H9 (cell line): ENCODE measurements at places on chromosomes 16 and 17. TPM values are rescaled to one million over a fixed set of nuclear protein-coding genes. Genes with fewer than 3 reads are reported as not detected.

The OR3A3 gene
- total RNA-seq, result not detected in 2 replicates

The VWA3A gene
- total RNA-seq, result not detected in 2 replicates

The SYNGR3 gene
- total RNA-seq, result 11.9 and 12.1 TPM in 2 replicates

The RAPGEFL1 gene
- total RNA-seq, result 23.6 and 24.8 TPM in 2 replicates

The TBC1D3K gene
- not detected in 2 replicates for total RNA-seq

The FXR2 gene
- total RNA-seq, result 36.1 and 36.4 TPM in 2 replicates

The STAT5B gene
- total RNA-seq, result 42.9 and 46.2 TPM in 2 replicates

The GRB2 gene
- 87.7 and 91.7 TPM in 2 replicates for total RNA-seq

The NPIPA8 gene
- total RNA-seq, result 0.48 and 0.72 TPM in 2 replicates

DNA sequence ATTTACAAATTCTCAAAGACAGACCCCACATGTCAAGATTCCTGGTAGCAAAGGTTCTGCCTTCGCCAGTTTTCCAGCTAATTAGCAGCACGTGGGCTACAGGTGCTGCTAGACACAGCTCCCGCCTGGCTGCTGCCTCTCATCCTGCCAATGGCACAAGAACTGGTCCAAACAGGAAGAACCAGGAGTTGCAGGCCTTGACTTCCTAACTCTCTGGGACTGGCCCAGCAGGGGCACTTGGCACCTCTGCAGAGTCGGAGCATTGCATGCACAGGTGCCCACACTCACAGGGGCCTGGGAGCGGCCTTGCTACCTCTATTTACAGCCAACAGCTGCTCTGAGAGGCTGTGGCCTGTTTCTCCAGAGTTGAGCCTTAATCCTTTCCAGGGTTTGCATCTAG lies 39.6 kb downstream of the TK2 start:
- H3K4me3 ChIP-seq, result no peak overlapping the region
- peaks cover 4% of the 10 kb centered on the region; the same call in 1 of the 2 replicates for H3K4me1 ChIP-seq
- no peaks in the 10 kb centered on the region for H3K27me3 ChIP-seq
- H3K27ac ChIP-seq, result no peak overlapping the region
- peak; percentile 27 for DNase-seq
- peaks cover 17% of the 10 kb centered on the region for H3K36me3 ChIP-seq

DNA sequence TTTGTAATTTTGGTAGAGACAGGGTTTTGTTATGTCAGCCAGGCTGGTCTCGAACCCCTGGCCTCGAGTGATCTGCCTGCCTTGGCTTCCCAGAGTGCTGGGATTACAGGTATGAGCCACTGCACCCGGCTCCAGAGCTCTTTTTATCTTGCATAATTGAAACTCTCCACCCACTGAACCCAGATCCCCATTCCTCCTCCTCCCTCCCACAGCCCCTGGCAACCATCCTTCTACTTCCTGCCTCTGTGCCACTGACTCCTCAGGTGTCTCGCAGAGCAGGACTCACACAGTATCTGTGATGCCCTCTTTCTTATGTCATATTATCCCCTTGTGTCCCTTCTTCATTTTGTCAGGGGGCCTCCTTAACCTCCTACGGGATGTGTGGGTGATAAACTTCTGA lies 340.7 kb downstream of the SLC39A11 start:
- no peaks in the 10 kb centered on the region for H3K36me3 ChIP-seq
- no peak overlapping the region for H3K27ac ChIP-seq
- DNase-seq, result no peak
- H3K4me1 ChIP-seq, result no peaks in the 10 kb centered on the region
- H3K27me3 ChIP-seq, result no peaks in the 10 kb centered on the region
- no peak overlapping the region for H3K4me3 ChIP-seq

DNA sequence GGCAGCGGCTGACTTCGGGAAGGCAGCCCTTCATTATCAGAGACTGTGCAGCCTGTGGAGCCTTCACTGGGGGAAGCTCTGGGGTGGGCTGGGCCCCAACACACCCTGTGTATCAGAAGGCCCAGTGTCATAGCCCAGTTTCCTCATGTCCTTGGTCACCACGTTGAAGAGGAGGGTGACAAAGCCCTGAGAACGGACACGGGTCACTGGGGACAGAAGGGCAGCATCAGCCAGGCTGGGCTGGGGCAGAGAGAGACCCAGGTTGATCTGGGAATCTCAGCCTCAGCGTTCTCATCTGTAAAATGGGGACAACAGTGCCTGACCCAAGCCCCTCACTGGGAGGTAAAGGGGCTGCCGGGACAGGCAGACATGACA lies 19.3 kb downstream of the B9D1 start:
- H3K27ac ChIP-seq, result no peak overlapping the region
- H3K27me3 ChIP-seq, result no peaks in the 10 kb centered on the region
- H3K4me3 ChIP-seq, result no peak overlapping the region
- H3K36me3 ChIP-seq, result peaks cover 11% of the 10 kb centered on the region
- peaks cover 7% of the 10 kb centered on the region; the same call in 1 of the 2 replicates for H3K4me1 ChIP-seq

GRCh38 chr17:31692027-31692426 lies 167.0 kb downstream of the COPRS start:
- H3K27me3 ChIP-seq, result no peaks in the 10 kb centered on the region
- DNase-seq, result no peak
- H3K4me1 ChIP-seq, result no peaks in the 10 kb centered on the region
- H3K4me3 ChIP-seq, result no peak overlapping the region

DNA sequence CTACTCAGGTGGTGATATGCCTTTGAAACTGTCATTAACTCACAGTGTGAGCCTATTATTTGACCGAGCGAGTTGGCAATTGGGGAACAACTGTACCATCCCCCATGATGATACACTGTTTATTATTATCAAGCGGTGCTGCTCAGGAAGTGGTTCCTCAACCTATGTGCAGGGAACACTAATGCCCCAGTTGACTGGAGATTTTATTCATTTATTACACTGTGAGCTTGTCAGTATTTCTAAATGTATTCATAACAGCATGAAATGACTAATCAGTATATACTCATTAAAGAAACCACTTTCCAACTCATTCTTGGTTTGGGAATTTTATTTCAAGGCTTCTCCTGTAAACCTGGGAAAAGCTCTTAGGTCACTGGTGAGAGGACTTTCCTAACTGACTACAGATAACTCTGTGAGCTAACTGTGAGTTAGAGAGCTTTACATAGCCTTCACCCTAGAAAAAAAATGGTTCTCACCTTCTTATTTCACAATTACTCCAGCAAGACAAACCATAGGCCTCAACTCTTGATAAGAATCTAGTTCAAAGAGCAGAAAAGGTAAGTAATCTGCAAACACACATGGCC lies 42.4 kb downstream of the NXPH3 start:
- no peaks in the 10 kb centered on the region for H3K27me3 ChIP-seq
- H3K4me3 ChIP-seq, result no peak overlapping the region
- no peak for DNase-seq

- H3K36me3 ChIP-seq, result no peaks in the 10 kb centered on the region; the same call in 1 of the 3 replicates
- H3K27ac ChIP-seq, result peak within 1 kb of the TSS; percentile 15
- H3K4me3 ChIP-seq, result peak within 1 kb of the TSS; percentile 84
- 0 out of 2 replicates have a peak, but pooled peaks cover 4% of the 10 kb centered on the region for H3K4me1 ChIP-seq
- H3K27me3 ChIP-seq, result no peaks in the 10 kb centered on the region
- peak; percentile 52 for DNase-seq
Observed at GRCh38 chr16:90018652-90019542, at the start of gene DBNDD1. TSS of gene DBNDD1 (minus strand) at chr16:90019456. CDS start at chr16:90019341, 115 bp downstream.

GRCh38 chr17:17359271-17359670 lies 56.1 kb downstream of the NT5M start:
- H3K4me1 ChIP-seq, result no peaks in the 10 kb centered on the region
- no peak overlapping the region for H3K27ac ChIP-seq
- no peak overlapping the region for H3K4me3 ChIP-seq
- no peak for DNase-seq
- H3K36me3 ChIP-seq, result peaks cover 7% of the 10 kb centered on the region; the same call in 1 of the 2 replicates

GRCh38 chr16:15768201-15768600 lies 88.6 kb downstream of the MYH11 start:
- no peak overlapping the region for H3K4me3 ChIP-seq
- no peaks in the 10 kb centered on the region for H3K36me3 ChIP-seq
- no peak overlapping the region for H3K27ac ChIP-seq
- no peak for DNase-seq
- no peaks in the 10 kb centered on the region for H3K27me3 ChIP-seq
